ENCODE measurements at places on chromosomes 6 and 20.

- no peak for DNase-seq
Observed at GRCh38 chr20:49676581-49677291, 36.9 kb downstream of the B4GALT5 start.

- no peak for DNase-seq
Observed at GRCh38 chr6:129634411-129635230, 75.4 kb downstream of the ARHGAP18 start.

DNA sequence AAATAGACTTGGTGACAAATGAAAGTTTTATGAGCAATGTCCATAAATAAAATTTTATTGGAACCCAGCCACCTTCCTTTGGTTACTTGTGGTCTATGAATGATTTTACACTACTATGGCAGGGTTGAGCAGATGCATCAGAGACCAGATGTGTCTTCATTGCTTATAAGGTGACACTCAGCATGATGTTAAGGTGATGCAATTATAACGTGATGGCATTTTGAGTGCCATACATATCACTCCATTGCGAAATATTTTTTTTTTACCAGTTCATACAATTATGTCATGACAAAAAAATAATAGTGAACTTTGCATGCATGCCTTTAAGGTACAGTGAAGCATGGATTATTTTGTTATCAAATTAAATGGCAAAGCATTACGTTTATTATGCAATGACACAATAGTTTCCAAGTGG is 96.0 kb downstream of the ADTRP start:
- DNase-seq: no peak

GRCh38 chr6:16236631-16237199 is 1.7 kb upstream of the GMPR start:
- DNase-seq: no peak

DNA sequence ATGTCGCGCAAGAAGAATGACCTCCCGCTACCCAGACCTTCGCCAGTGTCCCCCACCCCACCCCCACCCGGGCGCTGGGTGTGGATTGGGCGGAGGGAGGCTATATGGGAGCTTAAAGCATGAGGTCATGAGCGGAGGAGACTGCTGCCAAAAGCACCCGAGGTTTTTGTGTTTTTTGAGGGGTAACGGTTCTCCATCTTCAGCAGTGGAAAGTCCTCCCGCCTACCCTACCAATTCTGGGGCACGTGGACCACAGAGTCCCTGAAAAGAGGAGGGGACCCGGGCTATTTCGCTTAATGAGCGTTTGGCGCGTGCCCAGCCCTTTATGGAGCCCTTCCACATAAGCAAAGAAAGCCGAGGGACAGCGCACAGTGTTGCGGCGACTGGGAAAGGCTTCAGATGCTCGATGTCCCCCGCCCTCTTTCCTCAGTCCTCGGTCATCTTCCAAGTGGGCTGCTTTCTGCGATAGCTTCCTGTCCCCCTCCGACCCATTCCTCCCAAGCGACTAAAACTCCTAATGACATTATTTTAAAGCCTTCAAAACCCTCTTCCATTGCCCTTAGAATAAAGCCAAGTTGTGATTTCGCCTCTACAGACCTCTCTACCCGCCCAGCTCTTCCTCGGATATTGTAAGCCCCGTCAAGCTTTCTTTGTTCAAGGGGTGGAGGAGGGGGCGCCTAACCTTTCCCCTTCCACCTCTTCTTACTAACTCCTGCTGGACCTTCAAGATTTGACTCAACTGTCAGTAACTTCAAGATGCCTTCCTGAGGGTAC is 2.1 kb upstream of the TRERF1 start:
- DNase-seq: no peak

DNA sequence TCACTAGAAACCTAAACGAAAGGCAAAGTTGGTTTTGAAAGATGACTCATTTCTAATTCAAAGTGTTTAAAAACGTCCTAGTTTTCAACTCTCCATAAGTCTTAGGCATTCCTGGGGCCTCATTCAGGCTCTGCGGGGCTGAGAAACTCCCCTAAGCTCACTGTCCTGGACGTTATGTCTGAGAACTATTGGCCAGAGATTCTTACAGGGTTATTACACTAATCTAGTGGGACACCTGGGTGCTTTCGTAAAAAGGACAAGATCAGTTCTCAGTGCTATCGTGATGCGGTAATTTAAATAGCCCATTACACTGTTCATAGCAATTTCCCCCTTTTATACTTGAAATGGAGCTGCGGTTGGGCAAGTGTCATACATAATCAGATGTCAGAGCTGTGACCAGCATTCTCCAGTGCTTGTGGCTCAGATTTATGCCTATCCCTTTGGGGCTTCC is 280.9 kb downstream of the QKI start:
- DNase-seq: no peak

- DNase-seq: no peak
Observed at GRCh38 chr6:65045801-65046200, 661.2 kb downstream of the EYS start.

- no peak for DNase-seq
Observed at GRCh38 chr6:85344996-85345395, 104.9 kb upstream of the NT5E start.

GRCh38 chr6:766625-767024 is 73.7 kb upstream of the EXOC2 start:
- no peak for DNase-seq

DNA sequence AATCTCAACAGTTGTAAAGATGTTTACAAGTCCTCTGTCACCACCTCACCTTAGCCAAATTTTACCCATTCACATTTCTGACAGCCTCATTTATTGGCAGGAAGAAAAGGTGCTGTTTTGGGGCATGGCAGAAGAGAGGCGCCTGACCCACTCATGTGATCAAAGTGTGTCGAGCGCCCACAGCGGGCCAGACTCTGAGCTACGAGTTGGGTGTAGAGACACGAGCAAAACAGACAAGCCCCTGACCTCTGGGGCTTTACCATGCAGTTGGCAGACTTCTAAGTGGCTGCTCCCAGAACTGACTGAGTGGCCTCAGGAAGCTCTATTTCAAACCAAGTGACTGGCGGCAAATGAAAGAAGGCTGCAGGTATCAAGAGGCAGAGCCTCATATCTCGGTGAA is 167.0 kb downstream of the SOBP start:
- no peak for DNase-seq
